ENCODE measurements at places on chromosomes 7 and 10.

DNA sequence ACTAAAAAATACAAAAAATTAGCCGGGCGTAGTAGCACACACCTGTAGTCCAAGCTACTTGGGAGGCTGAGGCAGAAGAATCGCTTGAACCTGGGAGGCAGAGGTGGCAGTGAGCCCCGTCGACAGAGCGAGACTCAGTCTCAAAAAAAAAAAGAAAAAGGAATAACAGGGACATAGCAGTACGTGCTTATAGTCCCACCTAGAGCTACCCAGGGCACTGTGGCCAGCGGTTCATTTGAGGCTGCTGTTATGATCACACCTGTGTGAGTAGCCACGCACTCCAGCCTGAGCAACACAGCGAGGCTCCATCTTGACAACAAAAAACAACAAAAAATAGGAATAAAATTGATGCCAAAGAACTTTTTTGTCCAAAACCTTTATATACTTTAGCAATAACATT is 17.1 kb downstream of the WAPL start:
- DNase-seq: no peak

DNA sequence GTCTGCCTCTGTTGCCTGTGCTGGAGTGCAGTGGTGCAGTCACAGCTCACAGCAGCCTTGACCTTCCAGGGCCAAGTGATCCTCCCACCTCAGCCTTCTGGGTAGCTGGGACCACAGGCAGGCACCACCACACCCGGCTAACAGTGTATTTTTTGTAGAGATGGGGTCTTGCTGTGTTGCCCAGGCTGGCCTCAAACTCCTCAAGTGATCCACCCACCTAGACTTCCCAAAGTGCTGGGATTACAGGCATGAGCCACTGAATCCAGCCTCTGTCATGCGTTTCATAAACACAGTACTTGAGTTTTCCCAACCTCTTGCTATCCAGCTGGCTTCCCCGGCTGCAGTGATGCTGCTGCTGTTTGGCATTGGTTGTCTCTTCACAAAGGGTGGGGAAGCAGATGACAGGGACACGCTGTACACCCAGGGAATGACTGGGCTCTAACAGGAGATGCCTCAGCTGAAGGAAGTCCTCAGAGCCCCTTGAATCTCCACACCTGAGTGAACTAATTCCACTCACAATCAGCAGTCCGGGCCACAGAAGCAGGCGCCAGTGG is 191.5 kb downstream of the DIP2C start:
- DNase-seq: no peak

DNA sequence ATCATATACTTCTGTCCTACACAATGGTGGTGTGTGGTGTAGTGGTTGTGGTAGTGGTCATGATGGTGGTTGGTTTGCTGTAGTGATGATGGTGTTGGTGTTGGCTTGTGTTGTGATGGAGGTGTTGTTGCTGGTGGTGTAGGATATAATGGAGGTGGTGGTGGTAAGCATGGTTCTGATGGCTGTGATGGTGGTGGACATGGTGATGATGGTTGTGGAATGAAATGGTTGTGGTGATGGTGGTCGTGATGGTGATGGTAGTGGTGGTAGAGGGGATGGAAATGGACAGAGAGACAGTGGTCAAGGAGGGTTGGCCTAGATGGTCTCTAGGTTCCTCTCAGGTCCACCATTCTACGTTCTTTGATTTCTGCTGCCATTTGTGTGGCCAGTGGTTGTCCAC is 44.7 kb downstream of the FAM241B start:
- no peak for DNase-seq

GRCh38 chr7:111126987-111127386 is 36.1 kb downstream of the LRRN3 start:
- DNase-seq: no peak

- no peak for DNase-seq
These were observed 10.5 kb downstream of the TMEM168 start for GRCh38 chr7:112779667-112780066.

DNA sequence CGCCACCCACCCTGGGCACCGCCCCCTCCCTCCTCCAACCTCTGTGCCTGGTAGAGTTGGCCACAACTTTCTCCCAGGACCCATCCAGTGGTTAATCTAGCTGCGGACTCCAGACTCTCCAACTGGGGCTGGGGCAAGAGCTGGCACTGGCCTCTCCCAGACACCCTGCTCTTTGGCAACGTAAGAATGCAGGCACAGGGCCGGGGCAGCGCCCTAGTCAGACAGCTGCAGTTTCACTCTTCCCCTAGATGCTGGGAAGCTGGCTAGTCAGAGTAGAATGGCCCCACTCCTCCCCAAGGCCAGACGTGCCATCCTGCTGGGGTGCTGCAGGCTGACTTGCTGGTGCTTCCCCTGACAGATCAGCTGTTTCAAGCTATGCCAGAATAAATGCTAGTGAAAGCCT is 22.1 kb downstream of the HSPA12A start:
- no peak for DNase-seq

DNA sequence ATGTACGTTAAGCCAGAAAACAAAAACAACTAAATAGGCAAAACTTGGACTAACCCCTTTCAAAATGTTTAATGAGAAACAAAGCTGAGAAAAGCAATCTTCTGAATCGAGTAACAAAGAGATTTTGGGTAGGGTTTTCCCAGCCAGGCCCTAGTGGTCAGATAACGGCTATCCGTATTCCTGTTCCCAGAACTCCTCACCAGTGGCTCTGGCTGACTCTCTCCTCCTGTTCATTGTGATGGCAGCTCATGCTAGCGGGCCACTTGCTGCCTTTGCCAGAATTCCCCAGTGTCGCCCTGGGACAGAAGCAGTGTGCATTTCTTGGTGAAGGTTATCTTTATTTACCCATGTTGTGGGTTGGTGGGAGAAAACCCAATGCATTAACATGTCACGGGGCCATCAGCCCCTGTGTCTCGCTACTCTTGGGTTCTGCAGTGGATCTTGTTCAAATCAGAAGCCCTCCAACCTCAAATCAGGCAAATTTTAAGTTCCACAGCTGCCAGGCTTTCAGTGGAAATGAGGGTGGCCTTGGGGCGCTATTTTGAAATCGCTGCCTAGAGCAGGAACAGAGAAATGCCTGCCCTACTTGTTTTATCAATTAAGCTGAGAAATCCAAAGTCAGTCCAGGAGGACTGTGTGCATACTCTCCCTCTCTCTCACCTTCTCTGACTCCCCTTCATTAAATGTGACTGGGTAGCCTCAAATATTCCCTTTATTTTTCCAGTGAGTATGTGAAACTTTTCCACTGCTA is 164.5 kb upstream of the NPVF start:
- DNase-seq: no peak

DNA sequence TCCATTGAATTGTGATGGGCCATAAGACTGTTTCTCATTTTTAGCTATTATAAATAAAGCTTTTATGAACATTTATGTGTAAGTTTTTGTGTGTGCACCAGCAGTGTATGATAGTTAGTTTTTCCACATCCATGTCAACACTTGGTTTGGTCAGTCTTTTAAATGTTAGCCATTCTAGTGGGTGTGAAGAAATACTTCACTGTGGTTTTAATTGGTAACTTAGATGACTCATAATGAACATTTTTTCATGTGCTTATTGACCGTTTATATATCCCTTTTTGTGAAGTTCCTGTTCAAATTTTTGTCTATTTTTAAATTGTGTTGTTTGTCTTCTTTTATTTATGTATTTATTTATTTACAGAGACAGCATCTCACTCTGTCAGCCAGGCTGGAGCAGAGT is 23.6 kb upstream of the PDK4 start:
- no peak for DNase-seq

GRCh38 chr7:140902303-140902953 is 22.3 kb downstream of the BRAF start:
- DNase-seq: no peak

- DNase-seq: peak; percentile 77
These were observed 252.6 kb downstream of the CELF2 start for GRCh38 chr10:11270135-11270857.

DNA sequence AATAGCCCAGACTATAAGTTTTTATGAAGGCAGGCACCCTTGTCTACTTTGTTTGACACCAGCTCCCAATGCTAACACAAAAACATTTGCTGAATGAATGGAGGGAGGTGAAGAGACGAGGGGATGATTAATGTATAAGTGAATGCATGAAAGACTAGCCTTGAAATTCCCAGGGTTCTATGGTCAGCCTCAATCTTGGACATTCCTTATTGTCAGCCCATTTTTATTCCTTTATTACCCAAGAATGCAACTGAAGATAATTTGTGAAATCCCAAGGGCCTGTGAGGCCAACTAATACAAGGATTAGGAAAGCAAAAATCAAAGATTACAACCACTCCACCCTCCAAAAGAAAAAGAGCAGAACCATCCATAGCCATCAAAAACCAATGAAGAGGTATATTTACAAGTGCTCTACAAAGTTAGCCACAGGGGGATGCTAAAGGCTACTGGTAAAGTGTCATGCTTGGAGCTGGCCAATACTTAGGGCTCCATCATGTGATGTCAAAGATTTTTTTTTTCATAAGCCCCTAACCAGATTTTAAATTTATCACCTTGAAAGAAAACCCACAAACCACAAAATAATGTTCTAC is 40.0 kb upstream of the ASAH2 start:
- DNase-seq: no peak

GRCh38 chr10:132643709-132644526 is 106.3 kb downstream of the INPP5A start:
- DNase-seq: no peak

DNA sequence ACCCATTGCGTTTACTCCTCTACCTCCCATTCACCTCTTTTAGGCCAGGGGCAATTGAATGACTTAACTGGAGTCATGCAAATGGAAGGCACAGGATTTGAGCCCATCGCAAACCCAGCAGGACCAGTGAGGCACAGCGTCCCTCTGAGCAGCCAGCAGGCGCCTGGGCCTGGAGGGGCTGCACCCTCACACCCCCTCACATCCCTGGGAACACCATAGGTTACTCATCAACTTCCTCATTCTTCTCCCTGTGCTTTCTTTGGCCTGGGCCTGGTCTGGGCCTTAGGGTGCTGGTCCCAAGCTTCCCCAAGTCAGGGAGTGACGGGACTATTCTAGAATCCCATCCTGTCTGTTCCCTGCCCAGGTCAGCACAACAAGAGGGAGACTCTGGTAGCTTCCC is 169.4 kb upstream of the EEPD1 start:
- no peak for DNase-seq

DNA sequence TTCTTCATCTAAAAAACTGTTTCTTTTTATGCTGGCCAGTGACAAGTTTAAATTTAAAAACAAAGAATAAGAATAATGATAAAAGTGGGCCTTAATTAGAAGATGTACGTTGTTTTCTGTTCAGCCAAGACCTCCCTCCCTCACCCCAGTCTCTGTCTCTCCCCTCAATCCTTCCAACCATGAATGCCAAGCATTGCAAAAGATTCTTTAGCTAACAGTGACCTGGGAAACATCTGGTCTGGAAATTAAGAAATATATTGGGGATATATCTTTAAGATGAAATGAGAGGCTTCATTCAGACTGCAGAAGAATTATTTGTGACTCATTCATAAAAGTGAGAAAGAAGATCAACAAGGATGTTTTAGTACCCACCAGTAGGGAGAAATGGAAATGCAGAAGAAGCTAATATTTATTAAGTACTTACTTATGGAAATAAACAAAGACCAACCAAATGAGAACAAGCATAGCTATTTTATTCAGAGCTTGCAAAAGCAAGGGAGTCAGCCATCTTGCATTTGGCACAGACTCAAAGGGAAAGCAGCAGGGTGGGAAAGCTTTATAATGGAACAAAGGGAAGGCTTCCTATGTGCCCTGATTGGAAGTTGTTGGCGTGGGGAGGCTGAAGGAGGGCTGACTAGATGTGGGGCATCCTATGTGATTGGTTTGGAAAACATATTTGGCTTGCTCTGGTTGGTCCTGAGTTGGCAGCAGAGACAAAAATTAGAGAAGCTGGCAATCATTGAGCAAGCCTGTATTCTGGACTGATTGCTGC is 595.4 kb upstream of the GHITM start:
- no peak for DNase-seq

- DNase-seq: no peak
These were observed 38.0 kb downstream of the UBE3C start for GRCh38 chr7:157176771-157177170.

DNA sequence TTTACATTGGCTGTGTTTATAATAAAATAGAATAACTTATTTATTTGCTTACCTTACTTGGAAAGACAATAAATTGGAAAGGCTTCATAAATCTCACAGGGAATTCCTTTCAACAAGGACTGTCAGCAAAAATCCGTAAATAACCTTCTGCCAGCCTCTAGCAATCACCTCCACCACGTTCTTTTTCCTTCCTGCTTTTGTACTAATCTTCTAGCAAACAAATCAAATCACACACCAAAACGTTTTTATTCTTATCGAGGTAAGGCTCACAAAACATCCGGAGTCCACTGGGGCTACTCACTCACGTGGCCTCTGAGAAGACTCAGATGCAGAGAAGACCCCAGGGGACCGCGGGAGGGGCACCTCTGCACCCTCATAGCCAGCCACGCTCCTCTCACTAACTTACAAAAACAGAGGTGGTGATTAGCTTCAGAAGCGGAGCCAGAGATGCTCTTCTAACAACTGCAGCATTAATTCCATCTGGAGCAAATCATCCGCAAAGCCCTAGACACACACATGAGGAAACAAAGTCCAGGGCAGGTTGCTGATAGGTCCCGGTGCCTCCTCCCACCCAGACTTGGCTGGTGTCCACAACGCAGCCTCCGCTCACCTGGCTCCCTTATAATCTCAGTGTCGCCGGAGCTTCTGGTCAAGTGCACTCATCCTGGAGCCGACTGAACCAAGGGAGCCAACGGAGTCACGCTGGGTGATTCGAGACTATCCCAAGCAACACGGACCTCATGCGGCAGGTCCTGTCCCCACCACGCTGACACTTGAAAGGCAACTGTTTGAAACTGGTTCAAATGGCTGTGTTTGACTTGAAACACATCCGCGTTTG is 22.5 kb downstream of the CTBP2 start:
- no peak for DNase-seq

GRCh38 chr10:68813559-68813958 is 13.8 kb upstream of the STOX1 start:
- DNase-seq: no peak

DNA sequence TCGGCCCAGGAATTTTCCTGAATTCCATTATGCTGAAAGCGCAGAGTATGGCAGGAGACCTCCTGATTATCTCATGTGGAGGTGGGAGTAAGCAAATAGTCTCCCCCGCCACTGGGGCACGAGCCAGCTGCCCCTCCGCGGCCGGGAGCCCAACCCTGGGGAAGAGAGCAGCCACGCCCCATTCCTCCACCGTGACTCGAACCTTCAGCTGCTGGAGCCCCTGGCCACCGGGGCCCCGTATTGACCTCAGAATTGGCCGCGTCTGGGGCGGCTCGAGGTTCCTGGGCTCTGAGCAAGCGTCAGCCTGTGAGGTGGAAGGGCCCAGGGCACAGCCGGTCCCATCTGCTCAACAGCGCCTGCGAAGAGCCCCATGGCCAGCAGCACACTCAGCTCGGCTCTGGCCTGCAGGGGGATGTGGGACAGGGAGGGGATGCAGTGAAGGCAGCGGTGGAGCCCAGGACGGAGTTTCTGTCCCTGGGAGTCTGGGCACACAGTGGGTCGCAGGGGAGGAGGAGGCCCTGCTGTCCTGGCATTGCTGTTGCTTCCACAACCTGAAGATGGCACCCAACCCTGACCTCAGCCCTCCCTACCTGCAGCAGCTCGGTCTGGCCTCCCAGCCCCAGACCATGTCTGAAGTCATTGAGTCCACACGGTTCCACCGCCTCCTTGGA is 97.8 kb downstream of the CHST15 start:
- no peak for DNase-seq

GRCh38 chr7:97630116-97630515 is 101.8 kb upstream of the TAC1 start:
- DNase-seq: no peak

- no peak for DNase-seq
These were observed 68.9 kb upstream of the ADO start for GRCh38 chr10:62735464-62736167.

All from stimulated activated CD4-positive, alpha-beta T cell treated with anti-CD3 and anti-CD28 coated beads, Interleukin-1b, Interleukin-23, amount 100 ng/mL, for 48 hours (primary cell).